ENCODE measurements at places on chromosomes 2 and 18.

GRCh38 chr2:186639939-186640338 lies 50.1 kb downstream of the ITGAV start:
- no peak for DNase-seq

- no peak for DNase-seq
Observed at GRCh38 chr2:199470672-199471442, 13.1 kb upstream of the SATB2 start.

- no peak for DNase-seq
Observed at GRCh38 chr2:126506786-126507185, 149.2 kb upstream of the GYPC start.

DNA sequence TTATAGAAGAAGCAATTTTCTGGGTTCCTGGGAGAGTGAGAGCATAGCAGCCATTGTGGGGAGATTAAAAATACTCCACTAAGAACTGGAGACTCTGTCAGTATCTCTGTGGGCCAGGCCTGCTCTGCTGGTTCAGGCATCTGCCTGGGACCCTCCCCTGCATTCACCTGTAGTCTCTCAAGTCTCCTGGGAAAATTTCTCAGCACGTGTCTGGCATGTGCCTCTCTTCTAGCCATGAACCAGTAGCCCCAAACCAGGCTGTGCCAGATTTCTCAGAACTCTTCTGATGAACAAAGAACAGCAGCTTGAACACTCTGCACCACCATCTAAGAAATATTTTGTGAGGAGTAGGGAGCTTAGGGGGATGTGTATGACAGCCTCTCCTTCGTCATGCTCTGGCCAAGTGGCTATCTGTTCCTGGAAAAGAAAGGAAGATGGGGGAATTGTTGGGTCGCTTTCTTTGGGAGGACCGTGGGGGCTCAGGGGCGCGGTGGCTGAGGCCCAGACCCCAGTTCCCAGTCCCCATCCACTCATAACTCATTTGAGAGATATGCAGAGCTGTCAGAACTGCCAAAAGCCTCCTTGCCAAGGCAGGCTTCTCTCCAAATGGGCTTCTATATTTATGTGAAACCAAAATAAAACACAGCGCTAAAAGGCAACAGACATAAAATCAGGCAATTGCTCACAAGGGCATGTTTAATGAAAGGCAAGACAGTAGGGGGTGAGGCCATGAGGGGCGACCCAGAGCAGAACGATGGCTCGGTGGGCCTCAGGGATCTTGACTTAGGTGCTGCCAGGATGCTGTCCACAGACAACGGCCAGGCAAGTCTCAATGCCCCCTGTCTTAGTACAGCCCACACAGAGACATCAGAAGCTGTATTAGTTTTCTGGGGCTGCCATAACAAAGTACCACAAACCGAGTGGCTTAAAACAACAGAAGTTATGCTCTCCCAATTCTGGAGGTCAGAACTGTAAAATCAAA lies 114.7 kb upstream of the TNP1 start:
- no peak for DNase-seq

DNA sequence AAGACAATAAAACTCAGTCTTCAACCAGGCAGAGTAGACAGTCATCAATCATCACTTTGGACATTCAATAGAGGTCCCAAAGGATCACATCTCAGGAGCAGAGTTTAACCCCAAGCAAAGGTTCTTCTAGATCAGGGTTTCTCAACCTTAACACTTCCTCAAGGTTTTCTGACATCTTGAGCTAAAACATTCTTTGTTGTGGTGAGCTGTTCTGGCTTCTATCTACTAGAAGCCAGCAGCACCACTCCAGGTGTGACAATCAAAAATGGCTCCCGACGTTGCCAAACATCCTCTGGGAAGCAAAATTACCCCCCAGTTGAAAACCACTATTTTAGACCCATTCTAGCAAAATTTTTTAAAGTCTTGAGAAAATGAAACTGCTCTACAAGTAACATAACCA lies 22.0 kb downstream of the RTTN start:
- no peak for DNase-seq

- DNase-seq, result no peak
Observed at GRCh38 chr18:57698571-57699276, 77.1 kb upstream of the NARS1 start.

- DNase-seq, result no peak
Observed at GRCh38 chr18:58639751-58640427, 11.0 kb upstream of the ALPK2 start.

- DNase-seq, result no peak
Observed at GRCh38 chr2:173547499-173547898, 192.8 kb downstream of the CDCA7 start.

DNA sequence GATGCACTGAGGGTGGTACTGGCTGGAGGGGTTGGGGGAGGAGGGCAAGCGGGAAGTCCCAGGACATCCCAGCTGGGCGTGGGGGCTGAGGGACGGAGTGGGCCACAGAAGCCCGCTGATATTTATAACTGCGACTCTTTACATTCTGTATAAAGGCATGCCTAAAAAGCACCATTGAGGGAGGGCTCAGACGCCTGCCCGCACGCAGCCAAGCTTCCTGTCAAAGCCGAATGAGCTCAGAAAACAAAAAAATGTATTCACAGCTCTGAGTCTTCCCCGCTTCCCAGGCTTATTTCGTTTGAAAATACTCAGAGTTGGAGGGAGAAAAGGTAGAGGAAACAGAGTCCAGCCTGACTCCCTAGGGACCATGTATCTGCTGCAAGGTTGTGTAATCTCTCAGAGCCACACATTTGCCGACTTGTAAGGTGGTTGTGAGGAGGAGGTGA lies 170.1 kb upstream of the HAAO start:
- no peak for DNase-seq

DNA sequence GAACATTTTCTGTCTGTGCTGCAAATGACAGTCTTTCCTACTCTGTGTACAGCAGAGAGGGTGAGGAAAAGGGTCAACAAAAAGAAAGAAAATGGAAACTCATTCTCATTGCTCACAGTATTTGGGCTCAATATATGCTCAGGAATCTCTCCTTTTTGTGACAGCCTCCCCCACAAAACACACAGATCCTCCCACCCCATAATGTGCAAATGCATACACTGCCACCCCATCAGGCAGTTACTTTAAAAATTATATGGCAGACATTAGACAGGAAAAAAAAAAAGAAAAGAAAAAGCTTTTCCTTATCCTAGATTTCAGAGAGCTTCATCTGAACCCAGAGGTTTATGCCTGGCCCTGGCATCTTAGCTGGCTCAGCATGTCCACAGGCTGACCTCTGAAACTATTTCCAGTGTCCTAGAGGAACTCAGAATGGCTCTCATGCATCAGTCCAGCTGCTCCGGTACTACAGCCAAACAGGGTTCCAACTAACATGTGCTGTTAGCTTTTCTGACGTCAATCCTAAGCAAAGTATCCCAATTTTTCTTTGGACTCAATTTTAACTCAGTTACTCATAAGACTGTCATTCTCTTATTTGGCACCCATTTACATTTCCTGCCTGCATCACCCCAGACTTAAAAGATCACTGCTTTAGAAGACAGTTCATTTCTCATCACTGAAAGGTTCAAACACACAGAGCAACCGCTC lies 105.9 kb downstream of the RBMS1 start:
- DNase-seq, result no peak

DNA sequence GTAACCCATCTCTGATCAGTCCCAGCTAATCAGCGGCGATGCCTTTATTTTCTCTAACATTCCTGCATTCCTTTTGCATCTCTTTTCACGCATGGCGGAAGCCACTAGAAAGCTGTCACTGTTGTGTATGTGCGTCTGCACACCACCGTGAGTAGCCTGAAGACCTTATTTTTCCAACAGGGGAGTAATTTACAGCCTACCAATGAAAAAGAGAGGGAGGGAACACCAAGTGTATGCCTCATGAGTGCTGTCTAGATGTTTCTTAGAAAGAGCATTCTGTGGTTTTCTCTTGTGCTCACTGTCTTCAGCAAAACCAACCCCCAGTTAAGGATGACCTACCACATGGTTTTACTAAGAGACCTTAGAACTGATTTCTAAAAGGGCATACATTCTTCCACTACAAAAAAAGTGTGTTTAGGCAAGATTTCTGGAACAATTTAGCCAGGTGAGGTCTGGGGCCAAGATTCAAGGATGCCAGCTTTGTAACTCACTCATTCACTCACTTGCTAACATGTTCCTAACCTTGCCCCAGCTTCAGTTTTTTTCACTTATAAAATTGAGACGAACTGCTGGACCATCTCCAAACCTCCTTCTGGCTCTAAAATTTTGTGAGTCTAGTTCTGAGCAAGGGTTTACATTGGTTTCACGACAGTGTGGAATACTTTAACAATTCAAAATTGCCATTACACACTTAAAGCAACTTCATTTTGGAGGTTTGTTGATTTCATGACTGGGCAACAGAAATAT lies 51.4 kb downstream of the BCL2 start:
- no peak for DNase-seq

DNA sequence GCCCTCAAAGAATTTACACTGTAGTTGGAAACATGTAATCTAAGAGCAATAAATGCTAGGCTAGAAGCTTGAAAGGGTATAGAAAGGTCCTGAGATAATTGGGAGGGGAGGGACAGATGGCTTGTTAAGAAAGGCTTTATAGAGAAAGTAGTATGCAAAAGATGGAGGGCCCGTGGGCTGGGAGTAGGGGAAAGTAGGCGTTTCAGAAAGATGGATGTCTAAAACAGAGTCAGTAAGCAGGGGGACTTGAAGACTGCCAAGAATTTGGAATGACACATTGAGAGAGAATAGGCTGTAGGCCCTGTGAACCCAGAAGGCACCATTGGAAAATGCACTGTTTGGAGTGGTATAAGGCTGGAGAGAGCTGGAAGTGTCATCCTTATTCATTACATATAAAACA lies 822 bp downstream of the PSMG2 start:
- no peak for DNase-seq

DNA sequence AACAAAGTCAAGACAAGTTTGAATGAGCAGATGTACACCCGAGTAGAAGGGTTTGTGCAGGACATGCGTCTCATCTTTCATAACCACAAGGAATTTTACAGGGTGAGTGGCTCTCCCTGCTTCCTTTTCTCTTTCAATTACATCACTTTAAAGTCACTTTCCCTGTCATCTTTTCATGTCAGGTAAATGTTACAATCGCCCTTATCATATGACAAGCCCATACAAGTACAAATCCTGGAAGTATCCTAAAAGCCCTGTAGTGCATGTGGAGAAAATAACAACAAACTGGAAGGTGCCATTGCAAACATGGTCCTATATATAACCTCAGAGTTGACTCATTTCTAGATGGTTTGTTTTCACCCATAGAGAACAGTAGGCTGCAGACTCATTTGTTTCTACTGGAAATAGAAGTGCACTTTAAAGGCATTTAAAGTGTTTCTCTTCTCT lies 126.0 kb downstream of the SP100 start:
- no peak for DNase-seq

GRCh38 chr2:176102309-176102866 lies 2.8 kb downstream of the HOXD12 start:
- DNase-seq, result no peak

- no peak for DNase-seq
Observed at GRCh38 chr2:233271693-233272092, 20.2 kb downstream of the ATG16L1 start.

DNA sequence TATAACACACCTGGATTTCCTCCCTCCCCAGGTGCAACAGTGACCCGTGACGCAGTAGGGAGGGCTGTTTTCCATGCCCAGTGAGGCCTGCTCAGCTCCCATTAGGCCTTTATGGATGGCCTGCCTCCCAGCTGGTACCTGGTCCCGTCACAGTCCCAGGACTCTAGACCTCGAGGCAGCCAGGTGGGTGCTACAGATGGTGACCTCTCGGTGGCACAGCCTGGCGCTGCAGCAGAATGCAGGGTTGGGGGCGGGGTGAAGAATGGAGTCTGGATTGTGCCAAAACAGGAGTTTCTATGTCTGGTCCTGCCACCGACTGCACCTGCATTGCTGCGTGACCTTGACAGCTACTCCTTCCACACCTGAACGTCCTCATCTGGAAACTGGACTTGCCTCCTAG lies 18.0 kb upstream of the YWHAQ start:
- no peak for DNase-seq

- DNase-seq, result no peak
Observed at GRCh38 chr18:49733896-49734585, 79.3 kb downstream of the ACAA2 start.

GRCh38 chr2:109017017-109017416 lies 28.0 kb upstream of the EDAR start:
- DNase-seq, result no peak

DNA sequence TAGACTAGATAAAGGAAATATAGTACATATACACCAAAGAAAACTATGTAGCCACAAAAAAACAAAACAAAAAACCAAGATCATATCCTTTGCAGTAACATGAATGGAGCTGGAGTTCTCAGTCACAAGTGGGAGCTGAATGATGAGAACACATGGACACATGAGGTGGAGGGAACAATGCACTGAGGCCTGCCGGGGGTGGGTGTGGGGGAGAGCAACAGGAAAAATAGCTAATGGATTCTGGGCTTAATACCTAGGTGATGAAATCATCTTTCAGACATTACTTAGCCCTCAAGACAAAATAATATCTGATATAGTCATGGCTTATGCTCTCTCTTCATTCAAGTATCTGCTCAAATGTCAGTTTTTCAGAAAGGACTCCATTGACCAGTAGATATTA lies 930.6 kb downstream of the LRP1B start:
- DNase-seq, result no peak

DNA sequence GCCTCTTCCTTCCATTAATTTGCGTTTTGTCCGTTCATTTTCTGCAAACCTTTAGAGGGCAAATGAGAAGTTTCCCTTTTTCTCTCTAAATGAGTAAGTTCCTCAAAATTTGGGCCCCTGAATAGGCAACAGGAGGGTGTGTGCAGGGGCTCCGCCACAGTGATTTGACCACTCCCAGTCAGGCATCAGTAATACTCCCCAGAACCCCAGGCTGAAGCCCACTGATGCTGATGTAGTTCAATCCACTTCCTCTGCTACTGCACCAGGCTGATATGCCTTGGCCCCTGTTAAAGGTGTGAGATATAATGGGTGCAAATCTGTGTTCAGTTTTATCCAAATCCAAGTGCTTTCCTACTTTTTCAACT lies 1150.0 kb downstream of the RPIA start:
- DNase-seq, result no peak

GRCh38 chr2:52536929-52537460 lies 1230.6 kb upstream of the CHAC2 start:
- no peak for DNase-seq

DNA sequence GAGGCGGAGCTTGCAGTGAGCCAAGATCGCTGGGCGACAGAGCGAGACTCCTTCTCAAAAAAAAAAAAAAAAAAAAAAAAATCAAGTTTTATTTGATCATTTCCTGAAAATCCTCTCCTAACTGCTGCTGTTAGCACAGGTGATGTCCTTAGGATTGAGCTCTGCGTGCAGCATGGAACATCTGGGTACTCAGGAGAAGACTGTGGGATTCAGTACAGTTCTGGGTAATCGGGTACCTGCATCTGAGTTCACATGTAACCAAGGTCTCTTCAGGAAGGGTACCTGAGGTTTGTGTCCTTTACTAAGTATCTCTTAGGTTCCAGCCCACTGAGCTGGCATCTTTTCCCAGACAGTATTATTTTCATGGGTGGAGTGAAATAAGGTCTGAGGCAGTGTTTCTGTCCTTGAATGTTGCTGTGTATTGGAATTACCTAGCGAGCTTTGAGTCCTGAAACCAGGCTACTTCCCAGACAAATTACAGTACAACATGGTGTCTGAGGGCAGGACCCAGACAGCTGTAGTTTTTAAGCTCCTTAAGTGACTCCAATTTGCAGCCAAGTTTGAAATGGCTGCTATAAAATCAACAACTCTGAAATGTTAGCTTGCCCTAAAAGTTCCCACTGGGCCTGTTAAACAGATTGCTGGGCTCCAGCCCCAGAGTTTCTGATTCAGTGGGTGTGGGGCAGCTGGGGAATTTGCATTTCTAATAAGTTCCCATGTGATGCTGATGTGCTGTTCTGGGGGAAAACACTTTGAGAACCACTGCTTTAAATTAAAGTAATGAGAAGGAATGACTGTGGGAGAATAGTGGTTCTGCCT lies 120.5 kb downstream of the PMAIP1 start:
- DNase-seq, result no peak

Data from stimulated activated CD8-positive, alpha-beta memory T cell treated with anti-CD3 and anti-CD28 coated beads, Interleukin-15, amount 100 ng/mL, for 4 hours (primary cell).